T-helper 2 cell treated with Interferon-gamma antibody and Interleukin-4, amounts not matched to agents 5 μg/mL and 100 μg/mL, for 36 hours (primary cell): ENCODE measurements at places on chromosomes 12 and 14.

- no peak overlapping the region for H3K4me3 ChIP-seq
- DNase-seq = no peak
- no peaks in the 10 kb centered on the region for H3K4me1 ChIP-seq
- H3K27ac ChIP-seq = no peak overlapping the region
Observed at GRCh38 chr14:82394916-82395315, 861.3 kb upstream of the SEL1L start.

GRCh38 chr12:117000316-117000715 lies 89.6 kb downstream of the FBXW8 start:
- peaks cover 2% of the 10 kb centered on the region for H3K4me1 ChIP-seq

GRCh38 chr14:35281341-35281740 lies 10.8 kb upstream of the PSMA6 start:
- H3K27ac ChIP-seq = no peak overlapping the region
- no peak overlapping the region for H3K4me3 ChIP-seq
- peaks cover 26% of the 10 kb centered on the region for H3K36me3 ChIP-seq
- peaks cover 26% of the 10 kb centered on the region for H3K4me1 ChIP-seq
- no peak for DNase-seq

DNA sequence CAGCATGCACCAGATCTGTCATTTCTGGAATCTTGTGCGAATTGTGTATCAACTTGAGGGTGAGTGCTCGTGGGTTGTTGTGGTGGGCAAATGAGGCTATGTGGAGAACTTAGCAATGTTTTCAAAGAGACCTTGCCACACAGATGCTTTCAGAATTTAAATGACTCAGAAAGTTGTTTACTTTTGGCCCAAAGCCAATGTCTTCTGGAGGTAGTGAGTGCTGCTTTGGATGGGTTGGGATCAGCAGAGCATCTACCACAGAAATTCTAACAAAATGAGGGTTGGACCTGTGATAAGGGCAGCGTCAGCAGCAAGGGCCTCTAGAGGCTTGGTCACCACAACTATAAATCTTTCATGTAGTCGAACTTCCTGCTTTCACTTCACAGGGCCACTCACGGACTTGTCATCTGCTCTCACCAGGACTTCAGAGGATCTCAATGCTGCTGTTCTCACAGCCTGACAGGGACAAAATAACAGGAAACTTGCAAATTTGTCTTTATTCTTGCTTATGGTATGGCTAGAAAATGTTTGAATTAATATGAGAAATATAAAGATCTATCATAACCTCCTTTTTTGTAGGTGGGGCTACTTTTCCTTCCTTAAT lies 111.4 kb downstream of the DACT1 start:
- peak overlapping the region; percentile 45 for H3K27ac ChIP-seq
- H3K27me3 ChIP-seq = no peaks in the 10 kb centered on the region
- H3K4me1 ChIP-seq = peaks cover 6% of the 10 kb centered on the region
- DNase-seq = peak; percentile 69

DNA sequence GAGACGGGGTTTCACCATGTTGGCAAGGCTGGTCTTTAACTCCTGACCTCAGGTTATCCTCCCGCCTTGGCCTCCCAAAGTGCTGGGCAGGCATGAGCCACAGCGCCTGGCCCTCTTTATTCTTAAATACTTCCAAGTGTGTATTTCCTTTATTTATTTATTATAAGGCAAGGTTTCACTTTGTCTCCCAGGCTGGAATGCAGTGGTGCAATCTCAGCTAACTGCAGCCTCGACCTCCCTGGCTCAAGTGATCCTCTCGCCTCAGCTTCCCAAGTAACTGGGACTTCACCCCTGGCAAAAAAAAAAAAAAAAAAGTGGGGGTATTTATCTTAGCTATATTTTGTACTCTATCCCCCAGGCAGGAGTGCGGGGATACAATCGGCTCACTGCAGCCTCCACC lies 6.8 kb downstream of the FAM216A start:
- no peak for DNase-seq
- H3K4me1 ChIP-seq = peaks cover 8% of the 10 kb centered on the region
- no peaks in the 10 kb centered on the region for H3K27me3 ChIP-seq
- no peak overlapping the region for H3K27ac ChIP-seq

GRCh38 chr12:15404485-15404884 lies 82.2 kb downstream of the PTPRO start:
- no peaks in the 10 kb centered on the region for H3K36me3 ChIP-seq
- H3K4me3 ChIP-seq = no peak overlapping the region
- no peaks in the 10 kb centered on the region for H3K4me1 ChIP-seq
- no peaks in the 10 kb centered on the region for H3K27me3 ChIP-seq
- no peak for DNase-seq

GRCh38 chr12:100348657-100349454 lies 8.0 kb upstream of the SLC17A8 start:
- peaks cover 9% of the 10 kb centered on the region for H3K27me3 ChIP-seq
- no peaks in the 10 kb centered on the region for H3K36me3 ChIP-seq
- no peaks in the 10 kb centered on the region for H3K4me1 ChIP-seq
- no peak overlapping the region for H3K27ac ChIP-seq

DNA sequence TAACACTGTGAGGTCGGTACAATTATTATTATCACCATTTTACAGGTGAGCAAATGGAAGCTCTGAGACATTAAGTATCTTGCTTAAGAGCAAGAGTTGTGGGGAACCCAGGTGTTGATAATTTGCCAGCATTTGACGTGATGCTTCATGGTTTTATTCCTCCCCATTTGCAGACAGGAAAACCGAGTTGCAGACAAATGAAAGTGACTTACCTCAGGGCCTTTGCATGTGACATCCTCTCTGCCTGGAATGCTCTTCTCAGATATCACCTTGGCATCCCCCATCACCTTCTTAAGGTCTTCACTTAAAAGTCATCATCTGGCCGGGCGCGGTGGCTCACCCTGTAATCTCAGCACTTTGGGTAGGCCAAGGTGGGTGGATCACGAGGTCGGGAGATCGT lies 21.0 kb upstream of the P2RX7 start:
- peaks cover 6% of the 10 kb centered on the region for H3K4me1 ChIP-seq
- H3K36me3 ChIP-seq = no peaks in the 10 kb centered on the region
- H3K4me3 ChIP-seq = no peak overlapping the region
- H3K27ac ChIP-seq = no peak overlapping the region
- DNase-seq = no peak

- H3K4me1 ChIP-seq = no peaks in the 10 kb centered on the region
- H3K27me3 ChIP-seq = no peaks in the 10 kb centered on the region
- H3K4me3 ChIP-seq = no peak overlapping the region
- no peak for DNase-seq
- H3K27ac ChIP-seq = no peak overlapping the region
Observed at GRCh38 chr12:74334780-74335179, 202.9 kb upstream of the ATXN7L3B start.

GRCh38 chr12:105060715-105061378 lies 23.4 kb downstream of the ALDH1L2 start:
- H3K36me3 ChIP-seq = peaks cover 2% of the 10 kb centered on the region

- no peak for DNase-seq
- no peaks in the 10 kb centered on the region for H3K27me3 ChIP-seq
- no peak overlapping the region for H3K27ac ChIP-seq
- no peak overlapping the region for H3K4me3 ChIP-seq
- peaks cover 43% of the 10 kb centered on the region for H3K4me1 ChIP-seq
Observed at GRCh38 chr12:53495903-53496751, 3.1 kb downstream of the MAP3K12 start.

DNA sequence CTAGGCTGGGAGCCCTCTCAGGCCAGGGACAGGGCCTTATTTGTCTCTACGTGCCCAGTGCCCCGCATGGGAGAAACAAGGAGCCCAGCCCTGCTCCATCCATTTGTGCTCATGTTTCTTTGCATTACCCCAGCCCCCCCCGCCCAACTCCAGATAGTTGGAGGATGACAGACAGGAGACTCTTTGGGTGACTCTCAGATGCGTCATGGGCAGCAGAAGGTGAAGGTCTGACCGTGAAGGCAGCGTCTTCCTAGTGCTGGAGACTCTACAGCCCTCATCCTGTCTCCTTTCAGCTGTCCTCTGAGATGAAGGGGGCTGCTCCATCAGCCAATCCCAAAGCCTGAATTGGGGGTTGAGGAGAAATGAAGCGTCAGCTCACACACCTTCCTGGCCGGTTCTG lies 283 bp upstream of the PSMB11 start:
- H3K27ac ChIP-seq = no peak overlapping the region
- no peak for DNase-seq
- no peaks in the 10 kb centered on the region for H3K4me1 ChIP-seq
- H3K27me3 ChIP-seq = no peaks in the 10 kb centered on the region

GRCh38 chr12:58502841-58503240 lies 417.5 kb downstream of the LRIG3 start:
- no peaks in the 10 kb centered on the region for H3K27me3 ChIP-seq
- no peaks in the 10 kb centered on the region for H3K4me1 ChIP-seq
- DNase-seq = no peak
- no peaks in the 10 kb centered on the region for H3K36me3 ChIP-seq

- no peaks in the 10 kb centered on the region for H3K27me3 ChIP-seq
- no peaks in the 10 kb centered on the region for H3K36me3 ChIP-seq
- H3K27ac ChIP-seq = no peak overlapping the region
- no peaks in the 10 kb centered on the region for H3K4me1 ChIP-seq
- no peak for DNase-seq
Observed at GRCh38 chr14:22255017-22255950, 333.7 kb downstream of the DAD1 start.

- peak; percentile 73 for DNase-seq
- H3K4me3 ChIP-seq = peak within 1 kb of the TSS; percentile 70
- H3K27me3 ChIP-seq = peaks cover 66% of the 10 kb centered on the region
- H3K36me3 ChIP-seq = no peaks in the 10 kb centered on the region
- H3K4me1 ChIP-seq = peaks cover 27% of the 10 kb centered on the region
Observed at GRCh38 chr12:75334384-75335030, at the start of gene GLIPR1L1. GLIPR1L1 (plus strand) TSS chr12:75334670; CDS start chr12:75334729, 59 bp downstream.

- no peak overlapping the region for H3K27ac ChIP-seq
- no peak for DNase-seq
- peaks cover 10% of the 10 kb centered on the region for H3K27me3 ChIP-seq
- no peak overlapping the region for H3K4me3 ChIP-seq
- H3K4me1 ChIP-seq = no peaks in the 10 kb centered on the region
Observed at GRCh38 chr14:76716285-76716684, 45.0 kb upstream of the VASH1 start.

GRCh38 chr14:65560340-65561027 lies 148.0 kb downstream of the FUT8 start:
- peaks cover 36% of the 10 kb centered on the region for H3K36me3 ChIP-seq
- H3K4me3 ChIP-seq = no peak overlapping the region
- H3K27ac ChIP-seq = no peak overlapping the region
- no peaks in the 10 kb centered on the region for H3K27me3 ChIP-seq
- peaks cover 16% of the 10 kb centered on the region for H3K4me1 ChIP-seq

DNA sequence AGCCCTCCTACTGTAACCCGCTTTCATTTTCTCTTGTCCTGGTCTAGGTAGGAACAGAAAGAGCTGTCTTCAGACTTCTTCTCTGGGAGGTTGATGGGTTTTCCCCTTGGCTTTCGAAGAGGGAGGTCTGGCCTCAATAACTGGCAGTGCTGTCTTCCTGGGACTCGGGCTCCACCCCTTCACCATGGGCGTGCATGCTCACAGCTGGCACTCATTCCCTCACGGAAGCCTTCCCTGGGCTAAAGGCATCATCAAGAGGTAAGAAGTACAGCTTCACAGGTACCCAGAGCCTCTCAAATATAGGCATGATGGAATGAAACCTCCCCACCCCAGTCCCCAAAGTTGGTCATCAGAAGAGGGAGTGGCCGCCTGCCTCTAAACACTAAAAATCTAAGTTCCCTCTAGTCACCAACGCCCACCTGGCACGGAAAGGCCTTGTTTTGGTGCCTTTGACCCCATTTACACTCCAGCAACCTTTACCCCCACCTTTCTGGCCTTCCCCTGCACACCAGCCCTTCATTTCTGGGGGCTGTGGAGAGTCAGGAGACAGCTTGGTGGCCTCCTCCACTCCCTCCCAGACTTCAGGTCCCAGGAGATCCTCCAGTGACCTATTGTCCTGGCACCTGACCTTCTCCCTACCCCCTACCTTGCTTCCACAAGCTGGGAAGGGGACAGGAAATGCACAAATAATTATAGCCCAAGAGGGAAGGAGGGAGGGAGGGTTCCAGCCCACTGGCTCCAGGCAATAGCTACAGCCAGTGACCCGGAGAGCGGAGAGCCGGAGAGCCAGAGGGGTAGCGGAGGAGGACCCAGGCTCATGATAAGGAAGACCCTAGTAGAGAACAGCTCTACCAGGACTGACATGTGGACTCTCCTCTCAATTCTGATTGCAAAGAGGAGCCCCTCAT lies 2.8 kb downstream of the RAPGEF3 start:
- peak overlapping the region; percentile 3 for H3K27ac ChIP-seq
- peak; percentile 40 for DNase-seq
- no peaks in the 10 kb centered on the region for H3K36me3 ChIP-seq
- H3K4me1 ChIP-seq = peaks cover 26% of the 10 kb centered on the region
- H3K4me3 ChIP-seq = no peak overlapping the region
- H3K27me3 ChIP-seq = peaks cover 5% of the 10 kb centered on the region

- no peak overlapping the region for H3K27ac ChIP-seq
- H3K27me3 ChIP-seq = peaks cover 6% of the 10 kb centered on the region
- no peaks in the 10 kb centered on the region for H3K4me1 ChIP-seq
- DNase-seq = no peak
Observed at GRCh38 chr14:54606631-54607133, 39.8 kb downstream of the SAMD4A start.

GRCh38 chr12:24360461-24360860 lies 411.0 kb upstream of the SOX5 start:
- no peaks in the 10 kb centered on the region for H3K27me3 ChIP-seq
- no peak for DNase-seq
- H3K4me1 ChIP-seq = no peaks in the 10 kb centered on the region

DNA sequence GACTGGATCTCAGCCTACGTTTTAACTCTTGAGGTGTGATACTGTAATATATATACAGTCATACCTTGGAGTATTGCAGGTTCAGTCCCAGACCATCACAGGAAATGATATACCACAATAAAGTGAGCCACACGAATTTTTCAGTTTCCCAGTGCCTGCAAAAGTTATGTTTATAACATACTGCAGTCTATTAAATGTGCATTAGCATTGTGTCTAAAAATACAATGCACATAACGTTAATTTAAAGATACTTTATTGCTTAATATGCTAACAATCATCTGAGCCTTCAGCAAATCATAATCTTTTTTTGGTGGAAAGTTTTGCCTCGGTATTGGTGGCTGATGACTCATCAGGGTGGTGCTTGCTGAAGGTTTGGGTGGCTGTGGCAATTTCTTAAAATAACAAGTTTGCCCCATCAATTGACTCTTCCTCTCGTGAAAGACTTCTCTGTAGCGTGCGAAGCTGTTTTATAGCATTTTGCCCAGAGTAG lies 18.9 kb downstream of the PYROXD1 start:
- DNase-seq = peak; percentile 70
- peaks cover 66% of the 10 kb centered on the region for H3K36me3 ChIP-seq
- peaks cover 55% of the 10 kb centered on the region for H3K4me1 ChIP-seq

DNA sequence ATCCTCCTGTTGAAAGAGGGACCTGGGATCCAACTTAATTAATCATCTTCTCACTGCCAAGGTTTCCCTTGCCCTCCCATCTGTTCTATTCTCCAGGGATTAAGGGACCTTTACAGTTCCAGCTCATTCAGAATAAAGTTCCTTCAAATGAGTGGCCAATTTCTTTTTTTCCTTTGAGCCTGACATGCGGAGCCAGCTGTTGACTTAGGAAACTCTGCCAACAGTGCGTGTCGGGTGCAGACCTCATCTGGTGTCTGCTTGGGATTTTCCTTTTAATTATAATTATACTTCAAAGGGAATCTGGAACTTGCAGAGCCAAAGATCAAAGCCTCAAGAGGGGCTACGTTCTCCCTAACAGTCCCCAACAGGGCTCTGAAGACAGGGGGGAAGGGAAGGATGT lies 64.8 kb downstream of the CCDC60 start:
- DNase-seq = no peak
- no peak overlapping the region for H3K4me3 ChIP-seq
- no peaks in the 10 kb centered on the region for H3K4me1 ChIP-seq
- H3K27ac ChIP-seq = no peak overlapping the region
- H3K36me3 ChIP-seq = no peaks in the 10 kb centered on the region

- DNase-seq = no peak
- H3K27me3 ChIP-seq = no peaks in the 10 kb centered on the region
- no peaks in the 10 kb centered on the region for H3K4me1 ChIP-seq
- H3K27ac ChIP-seq = no peak overlapping the region
Observed at GRCh38 chr12:130572553-130572952, 143.5 kb downstream of the RIMBP2 start.
